Activated CD8-positive, alpha-beta memory T cell treated with anti-CD3 and anti-CD28 coated beads for 1 hour (primary cell): ENCODE measurements at places on chromosomes 4 and X.

DNA sequence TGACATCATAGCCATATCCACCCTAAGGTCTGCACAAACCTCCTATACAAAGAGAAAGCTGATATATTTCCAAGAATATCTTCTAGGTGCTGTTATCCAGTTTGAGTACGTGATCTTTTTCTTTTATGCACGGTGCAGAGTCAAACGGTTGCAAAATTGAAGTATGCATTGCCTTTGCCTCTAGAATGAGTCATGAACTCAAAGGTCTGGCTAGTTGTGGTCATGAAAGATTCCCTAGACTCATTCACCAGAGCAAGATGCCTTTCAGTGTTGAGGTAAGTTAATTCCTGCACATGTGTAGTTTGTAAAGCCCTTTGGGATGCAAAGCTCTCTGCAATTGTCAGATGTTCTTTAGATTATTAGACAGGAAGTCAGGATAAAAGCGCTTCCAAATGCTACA, 704.4 kb downstream of the PCDH19 start:
- DNase-seq: no peak

DNA sequence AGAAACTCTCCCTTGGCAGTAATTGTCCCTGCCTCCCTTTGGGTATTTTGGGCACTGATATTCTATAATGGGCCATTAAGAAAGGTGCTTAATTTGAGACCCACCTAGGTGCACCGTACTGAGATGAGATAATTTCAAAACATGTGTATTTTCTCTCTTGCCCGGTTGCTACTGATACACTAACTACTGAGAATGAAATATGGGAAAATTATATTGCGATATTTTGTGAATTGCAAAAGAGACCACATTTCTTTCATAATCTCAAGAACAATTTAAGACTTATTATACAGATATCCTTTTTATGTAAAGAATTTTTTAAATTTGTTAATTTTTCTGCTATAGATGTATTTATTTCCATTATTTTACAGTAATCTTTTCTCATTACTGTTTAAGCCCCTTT, 284.9 kb downstream of the ADGRL3 start:
- no peak for DNase-seq

DNA sequence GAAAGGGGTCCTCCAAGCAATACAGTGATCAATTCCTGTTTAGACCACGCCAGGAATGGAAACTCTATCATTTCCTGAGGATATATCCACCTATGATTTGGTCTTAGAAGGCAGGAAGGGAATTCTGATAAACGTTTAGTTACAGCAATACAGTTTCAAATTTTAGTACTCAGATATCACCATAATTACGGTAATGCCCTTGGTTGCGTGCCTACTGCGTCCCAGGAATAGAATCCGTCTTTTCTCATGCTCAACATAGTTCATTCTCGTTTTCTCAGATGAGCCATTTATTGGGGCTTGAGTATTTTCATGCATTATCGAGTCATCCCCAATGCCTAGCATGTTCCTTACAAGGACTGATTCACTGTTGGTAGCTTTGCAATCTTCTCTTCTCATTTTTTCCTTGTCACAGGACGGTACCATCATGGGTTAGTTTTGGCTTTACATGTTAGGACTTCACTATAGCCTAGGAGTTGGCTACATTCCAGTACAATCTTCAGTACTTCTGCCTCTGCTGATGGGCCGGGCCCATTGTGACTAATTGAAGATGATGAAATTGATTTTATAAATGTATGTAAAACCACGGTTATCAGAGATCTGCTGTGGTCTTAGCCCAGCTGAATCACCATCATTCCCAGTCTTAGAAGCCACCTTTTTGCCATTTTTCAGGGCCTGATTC, 4.4 kb upstream of the PRKX start:
- no peak for DNase-seq

- DNase-seq: no peak
Measured at GRCh38 chrX:102604327-102604726, 5.0 kb downstream of the ARMCX5 start.

DNA sequence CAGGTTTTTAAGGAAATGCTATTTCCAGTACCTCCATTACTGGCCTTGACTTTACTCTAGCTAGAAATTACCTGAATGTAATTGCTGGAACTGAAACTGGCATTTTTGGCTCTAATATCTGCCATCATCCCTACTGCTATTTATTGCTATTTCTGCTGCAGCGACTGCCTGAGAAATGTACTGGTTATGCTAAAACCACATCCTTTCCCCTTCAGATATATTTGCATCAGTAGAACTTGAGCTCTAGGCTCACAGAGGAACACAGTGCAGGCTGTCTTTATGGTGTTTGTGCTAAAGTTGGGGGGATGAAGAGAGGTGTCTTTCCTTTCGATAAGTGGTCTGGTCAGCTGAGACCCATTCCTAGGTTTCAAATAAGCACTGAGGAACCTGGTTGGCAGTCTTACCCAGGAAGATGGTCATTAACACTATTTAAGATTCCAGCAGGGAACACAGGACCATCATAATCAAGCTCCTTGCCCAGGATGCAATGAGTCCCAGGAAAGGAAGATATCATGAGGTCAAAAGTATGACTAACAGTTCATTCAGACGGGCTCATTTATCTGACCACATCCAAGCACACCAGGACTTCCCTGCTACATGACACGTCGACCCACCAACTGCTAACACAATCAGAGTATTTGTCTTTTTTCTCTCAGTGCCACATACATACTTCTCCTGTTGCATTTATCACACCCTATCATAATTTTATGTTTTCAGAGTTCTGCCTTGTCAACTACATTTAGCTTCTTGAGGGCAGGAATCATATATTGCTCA, 137.4 kb downstream of the GABRA3 start:
- no peak for DNase-seq

DNA sequence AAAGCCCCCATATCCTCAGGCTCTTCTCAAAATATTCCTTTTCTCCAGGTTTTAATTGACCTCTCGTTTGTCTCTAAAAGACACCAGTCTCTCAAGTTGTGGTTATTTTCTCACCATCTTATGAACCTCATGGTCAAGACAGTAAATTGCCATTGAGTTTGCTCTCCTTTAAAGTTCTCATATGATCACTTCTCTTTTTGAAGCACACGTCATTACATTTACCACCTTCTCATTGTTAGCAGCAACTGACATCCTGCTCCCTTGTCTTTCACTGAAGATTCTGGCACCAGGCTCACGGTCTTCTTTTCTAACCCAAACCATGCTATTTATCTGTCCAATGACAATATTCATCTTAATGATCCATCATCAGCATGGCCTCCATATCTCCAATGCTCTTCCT, 324.2 kb downstream of the TMA16 start:
- no peak for DNase-seq

GRCh38 chr4:73103799-73104503, 34.4 kb upstream of the COX18 start:
- DNase-seq: no peak

DNA sequence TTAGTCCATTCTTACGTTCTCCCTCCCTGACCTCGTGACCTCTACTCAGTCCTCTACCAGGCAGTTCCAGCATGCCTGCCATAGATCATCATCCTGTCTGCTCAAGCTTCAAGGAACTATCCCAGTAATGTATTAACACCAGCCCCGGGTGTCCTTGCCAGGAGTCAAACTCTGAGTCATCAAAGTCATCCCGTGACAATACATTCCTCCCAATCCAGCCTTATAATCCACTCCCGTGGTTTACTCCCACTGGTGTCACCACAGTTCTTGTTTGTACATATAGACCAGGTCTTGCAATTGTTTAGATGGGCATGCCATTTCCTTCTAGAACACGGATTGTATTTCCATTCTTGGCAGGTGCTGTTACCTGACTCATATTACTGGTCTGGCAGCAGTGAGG, 68.7 kb upstream of the TAB3 start:
- DNase-seq: no peak

DNA sequence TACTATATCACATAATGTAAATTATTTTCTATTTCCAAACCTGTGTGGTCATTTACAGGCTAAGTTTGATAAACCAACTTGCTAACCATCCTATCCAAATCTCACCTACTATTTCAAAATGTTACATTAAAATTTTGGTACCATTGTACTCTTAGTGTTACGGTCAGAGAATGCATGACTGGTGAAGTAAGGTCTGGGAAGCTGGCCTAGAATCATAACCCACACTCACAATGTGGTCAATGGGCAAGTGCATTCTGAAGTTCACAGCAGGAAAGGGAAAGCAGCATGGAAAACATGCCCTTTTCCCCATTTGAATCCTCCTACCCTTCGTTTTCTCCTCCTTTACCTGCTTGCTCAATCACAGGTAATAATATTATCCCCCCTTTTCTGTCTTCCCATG, 54.4 kb downstream of the PPP3CA start:
- DNase-seq: no peak

GRCh38 chr4:20326460-20326859, 74.8 kb downstream of the SLIT2 start:
- DNase-seq: no peak

GRCh38 chr4:182137343-182137742, 105.9 kb upstream of the TENM3 start:
- no peak for DNase-seq

- no peak for DNase-seq
Measured at GRCh38 chr4:100852326-100852725, 334.5 kb upstream of the EMCN start.

DNA sequence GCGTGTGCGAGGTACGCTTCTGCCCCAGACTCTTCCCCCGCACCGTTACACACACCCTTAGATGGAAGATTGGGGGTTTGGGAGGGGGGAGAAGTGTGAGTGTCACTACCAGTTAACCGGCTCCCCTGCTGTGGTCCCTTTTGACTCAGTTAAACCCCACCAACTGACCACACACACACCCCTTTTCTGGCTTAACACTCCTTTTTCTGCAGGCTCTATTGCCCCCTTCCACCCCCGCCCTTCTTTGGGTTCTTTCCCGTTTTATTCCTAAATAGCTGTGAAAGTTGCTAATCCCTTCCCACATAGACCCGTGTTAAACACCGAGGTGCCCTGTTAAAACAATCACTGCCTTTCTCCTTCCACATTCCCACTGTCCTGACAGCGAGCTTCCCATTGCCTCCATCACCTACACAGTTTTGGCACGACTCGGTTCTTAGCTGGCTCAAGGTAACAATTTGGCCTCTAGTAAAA, 3.7 kb upstream of the NR3C2 start:
- no peak for DNase-seq

GRCh38 chrX:31540313-31540712, 468.5 kb upstream of the FTHL17 start:
- DNase-seq: no peak

- no peak for DNase-seq
Measured at GRCh38 chr4:112036886-112037285, 108.4 kb upstream of the FAM241A start.

GRCh38 chrX:69032601-69033000, 132.7 kb downstream of the PJA1 start:
- no peak for DNase-seq

DNA sequence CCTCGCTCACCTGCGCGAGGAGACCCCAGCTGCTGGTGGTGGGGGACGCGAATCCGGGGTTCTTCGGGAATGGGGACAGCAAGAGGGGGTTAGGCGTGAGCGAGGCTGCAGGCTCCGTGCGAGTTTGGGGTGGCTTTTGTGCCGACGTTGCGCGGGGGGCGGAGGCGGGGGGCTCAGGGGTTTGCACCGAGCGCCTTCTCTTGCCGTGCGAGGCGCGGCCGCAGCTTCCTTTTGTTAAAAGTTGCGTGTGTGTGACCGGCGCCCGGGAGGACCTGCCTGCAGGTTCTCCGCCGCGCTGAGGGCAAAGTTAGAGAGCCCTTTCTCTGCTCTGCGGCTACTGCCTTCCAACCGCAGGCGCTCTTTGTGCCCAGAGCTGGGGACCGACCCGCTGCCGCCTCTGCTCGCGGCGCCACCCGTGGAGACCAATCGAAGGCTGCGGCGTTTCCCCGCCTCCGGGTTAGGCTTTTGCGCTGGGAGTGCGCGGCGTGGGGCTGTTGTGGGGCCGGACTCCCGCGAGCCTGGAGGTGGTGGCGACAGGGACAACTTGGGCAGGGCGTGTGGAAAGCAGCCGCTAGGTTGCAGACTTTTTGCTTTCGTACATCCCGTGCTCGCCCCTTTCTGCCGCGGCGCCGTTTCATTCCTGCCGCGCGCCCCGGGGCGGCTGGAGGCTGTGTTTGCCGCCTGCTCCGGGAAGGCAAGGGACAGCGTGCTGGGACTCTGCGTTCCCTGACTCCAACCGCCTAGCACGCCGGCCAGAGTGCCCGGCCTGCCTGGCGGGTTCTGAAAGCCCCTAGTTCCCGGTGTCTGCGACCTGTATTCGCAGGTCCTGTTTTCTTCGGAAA, 716 bp downstream of the KIT start:
- no peak for DNase-seq

DNA sequence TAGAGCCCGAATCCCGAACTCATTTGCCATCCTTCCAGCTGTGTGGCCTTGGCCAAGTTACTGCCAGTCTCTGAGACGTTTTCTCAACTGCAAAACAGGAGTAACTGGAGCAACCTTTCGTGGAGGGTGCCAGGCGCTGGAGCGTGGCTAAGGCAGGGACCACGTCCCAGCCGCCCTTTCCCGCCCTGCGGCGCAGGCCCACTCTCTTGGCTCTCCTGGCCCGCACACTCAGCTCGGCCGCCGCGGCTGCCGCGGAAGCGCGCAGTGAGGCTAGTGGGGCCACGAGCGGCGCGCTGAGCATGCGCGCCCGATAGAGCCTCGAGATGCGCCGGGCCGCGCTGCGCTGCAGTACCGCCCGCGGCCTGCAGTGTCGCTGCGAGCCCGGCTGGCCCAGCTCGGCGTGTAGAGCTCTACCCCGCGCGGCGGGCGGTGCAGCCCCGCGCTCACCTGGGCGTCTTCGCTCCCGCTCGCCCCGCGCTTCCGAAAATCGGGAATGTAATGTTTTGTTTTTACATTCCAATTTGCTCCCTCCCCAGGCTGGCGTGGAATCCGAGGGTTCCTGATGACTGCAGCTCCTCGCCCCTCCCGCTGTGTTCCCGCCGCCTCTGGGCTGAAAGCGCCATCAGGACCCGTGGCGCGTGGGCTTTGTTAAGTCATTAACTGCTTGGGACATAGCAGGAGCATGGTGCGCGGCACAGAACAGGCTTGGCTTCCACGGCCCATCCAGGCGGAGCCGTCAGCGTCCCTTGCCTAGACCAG, 4.0 kb upstream of the ZNF518B start:
- DNase-seq: peak; percentile 63

DNA sequence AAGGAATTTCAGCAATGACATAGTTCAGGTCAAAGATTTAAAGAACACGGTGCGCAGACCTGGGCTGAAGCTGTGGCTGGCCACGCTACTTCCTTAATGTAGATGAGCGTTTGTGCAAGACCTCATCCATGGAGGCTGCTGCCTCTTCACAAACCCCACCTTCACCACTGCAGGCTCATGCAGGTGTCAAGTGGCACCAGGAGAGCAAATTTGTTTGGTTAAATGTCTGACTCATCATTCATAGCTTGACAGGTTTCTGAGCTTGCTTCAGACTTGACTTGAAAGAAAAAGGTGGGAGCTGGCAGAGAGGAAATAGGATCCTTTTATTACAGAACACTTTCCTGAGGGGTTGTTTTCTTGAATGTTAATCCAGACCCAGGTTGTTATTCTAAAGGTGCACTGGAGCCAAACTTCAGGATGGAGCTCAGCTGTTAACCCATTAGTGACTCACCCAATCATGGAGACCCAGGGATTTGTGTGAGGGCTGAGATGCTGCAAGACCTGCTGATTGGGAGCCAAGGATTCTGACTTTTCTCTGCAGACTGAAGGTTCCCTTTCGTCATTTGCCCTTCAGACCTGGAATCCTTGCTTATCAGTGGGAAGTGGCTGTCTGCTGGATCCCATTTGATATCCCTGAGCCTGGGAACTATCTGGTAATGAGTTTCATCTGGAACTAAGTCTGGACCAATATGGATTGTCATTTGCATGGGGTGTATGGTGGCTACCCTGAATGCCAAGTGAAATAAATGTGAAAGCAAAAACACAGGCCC, 315.3 kb downstream of the PTTG2 start:
- DNase-seq: no peak

GRCh38 chrX:24259544-24260240, 54.2 kb downstream of the SUPT20HL2 start:
- DNase-seq: no peak
